ENCODE measurements at places on chromosomes 2 and 18.

DNA sequence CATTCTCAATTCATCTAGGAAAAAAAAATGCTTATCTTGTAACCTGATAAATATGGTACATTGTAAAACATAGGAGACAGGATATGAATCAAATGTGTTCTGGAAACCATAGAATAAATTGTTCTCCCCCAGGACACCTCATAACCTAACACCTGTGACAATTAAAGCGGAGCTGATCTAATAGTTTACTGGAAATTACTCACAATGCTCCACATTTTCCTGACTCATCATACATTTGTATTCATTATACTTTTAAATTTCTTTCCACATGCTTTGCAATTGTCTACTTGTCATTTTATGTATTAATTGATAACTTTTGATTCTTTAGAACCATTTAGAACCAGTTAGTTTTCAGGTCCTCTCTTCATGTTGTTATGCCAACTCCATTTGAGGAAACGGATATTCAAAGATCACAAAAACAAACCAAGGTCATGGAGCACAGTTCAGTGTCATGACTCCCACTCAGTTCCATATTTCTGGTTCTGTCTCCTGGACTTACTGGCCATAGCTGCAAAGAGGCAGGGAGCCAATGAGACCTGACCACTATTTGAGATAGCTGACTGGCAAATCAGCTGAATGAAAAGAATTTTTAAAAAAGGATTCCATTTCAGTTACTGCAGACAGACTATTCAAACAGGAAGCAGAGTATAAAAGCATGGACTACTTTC lies 128.5 kb downstream of the CALCRL start:
- DNase-seq = no peak

DNA sequence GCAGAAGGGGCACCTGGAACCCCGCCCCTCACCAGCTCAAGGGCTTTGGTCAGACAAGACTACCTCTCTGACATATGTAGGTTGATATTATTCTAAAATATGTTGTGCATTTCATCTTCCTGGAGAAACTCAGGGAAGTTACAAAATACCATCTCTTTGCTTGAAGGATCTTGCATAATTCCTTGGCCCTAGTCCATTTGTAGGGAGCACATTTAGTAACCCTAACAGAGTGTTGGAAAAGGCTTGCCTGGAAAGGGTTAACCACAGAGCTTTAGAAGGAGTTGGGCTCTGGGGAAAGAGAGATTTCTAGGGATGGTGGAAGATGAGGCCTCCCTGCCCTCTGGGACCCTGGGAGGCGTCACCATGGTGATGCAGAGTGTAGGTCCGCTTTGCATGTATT lies 143.0 kb upstream of the SLC1A4 start:
- no peak for DNase-seq

- DNase-seq = peak; percentile 23
Observed at GRCh38 chr2:230640540-230641011, 72.1 kb upstream of the CAB39 start.

DNA sequence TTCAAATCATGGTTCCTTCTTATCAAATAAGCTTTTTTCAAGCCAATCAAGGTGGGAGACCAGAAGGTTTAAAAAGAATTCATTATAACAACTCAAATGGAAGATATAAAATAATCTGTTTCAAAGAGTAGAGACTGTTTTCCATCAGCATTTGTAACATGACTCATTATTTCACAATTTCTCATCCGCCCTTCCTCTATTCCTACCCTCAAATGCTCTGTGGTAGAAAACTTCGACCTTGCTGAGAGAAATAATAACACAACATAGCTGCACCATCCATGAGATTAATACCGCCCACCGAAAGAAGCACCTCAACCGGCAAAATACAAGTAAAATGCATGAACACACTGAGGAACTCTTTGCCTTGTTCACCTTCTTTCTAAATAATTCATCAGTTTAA lies 2039.2 kb upstream of the CELF4 start:
- no peak for DNase-seq

- DNase-seq = no peak
Observed at GRCh38 chr18:79197531-79197930, 128.3 kb downstream of the ATP9B start.

GRCh38 chr2:98807221-98807620 lies 76.3 kb upstream of the MGAT4A start:
- DNase-seq = no peak

DNA sequence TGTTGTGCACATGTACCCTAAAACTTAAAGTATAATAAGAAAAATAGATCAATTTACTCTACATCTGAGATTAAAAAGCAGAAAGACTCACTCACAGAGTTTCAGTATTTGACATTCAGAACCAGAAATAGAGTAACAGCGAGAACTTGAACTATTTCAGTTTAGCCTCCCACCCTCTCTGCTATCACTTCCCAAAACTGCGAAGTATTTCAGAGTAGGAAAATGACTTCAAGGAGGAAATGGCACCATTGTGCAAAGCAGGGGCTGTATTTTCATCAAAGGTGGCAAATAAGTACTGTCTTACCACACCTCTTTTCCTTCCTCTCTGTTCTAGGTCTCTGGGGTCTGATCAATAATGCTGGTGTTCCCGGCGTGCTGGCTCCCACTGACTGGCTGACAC lies 13.6 kb downstream of the DHRS9 start:
- no peak for DNase-seq

DNA sequence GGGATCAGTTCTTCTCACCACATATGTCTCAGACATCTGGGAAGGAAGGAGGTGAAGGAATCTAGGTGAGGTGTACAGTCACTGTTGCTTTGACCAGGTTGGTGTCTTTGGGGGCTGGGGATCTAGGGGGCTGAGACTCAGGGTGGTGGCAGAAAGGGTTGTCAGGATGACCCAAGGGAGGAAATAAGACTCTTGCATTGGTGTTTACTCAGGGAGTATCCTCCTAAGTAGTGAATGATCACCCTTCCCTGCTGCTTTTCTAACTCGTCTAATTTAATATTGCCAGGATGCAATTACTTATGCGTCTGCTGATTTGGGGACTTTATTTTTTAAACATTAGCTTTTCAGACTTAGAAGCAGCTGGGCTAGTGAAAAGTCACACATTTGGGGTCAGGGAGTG lies 127.8 kb upstream of the SIX3 start:
- no peak for DNase-seq

DNA sequence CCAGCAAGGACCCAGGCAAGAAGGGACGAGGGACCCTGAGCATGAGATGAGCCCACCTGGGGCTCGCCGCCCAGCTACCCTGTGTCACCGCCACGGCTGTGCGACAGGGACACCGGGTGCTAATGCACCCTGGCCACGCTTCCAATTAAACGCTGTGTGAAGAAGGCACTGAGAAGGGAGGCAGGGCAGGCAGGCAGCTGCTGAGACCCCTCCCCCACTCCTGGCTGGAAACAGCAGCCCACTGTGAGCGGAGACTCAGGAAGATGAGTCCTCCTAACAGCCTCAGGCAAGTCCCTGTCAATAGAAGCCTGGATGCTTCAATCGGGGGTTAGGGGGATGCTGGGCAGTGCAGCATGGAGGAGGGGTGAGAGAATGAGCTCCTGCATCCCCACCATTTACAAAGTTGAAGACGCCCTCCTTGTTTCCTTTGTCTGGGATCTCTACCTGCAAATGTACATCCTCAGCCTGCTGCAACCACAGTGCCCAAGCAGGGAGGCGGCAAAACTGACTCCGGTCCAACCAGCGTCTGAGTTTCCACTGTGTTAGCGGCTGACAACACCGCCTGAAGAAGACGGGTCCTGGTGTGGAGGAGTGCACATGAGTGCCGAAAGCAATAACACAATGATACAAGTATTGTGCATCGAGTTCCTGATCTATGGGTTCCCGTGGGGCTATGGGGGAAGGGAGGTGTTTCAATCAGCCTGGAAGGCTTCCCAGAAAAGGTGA lies 12.8 kb downstream of the TMEM163 start:
- no peak for DNase-seq

- DNase-seq = no peak
Observed at GRCh38 chr2:222809582-222809981, 51.3 kb upstream of the ACSL3 start.

GRCh38 chr2:99666256-99666655 lies 176.4 kb upstream of the REV1 start:
- no peak for DNase-seq

- DNase-seq = no peak
Observed at GRCh38 chr2:97808816-97809215, 95.4 kb downstream of the ZAP70 start.

DNA sequence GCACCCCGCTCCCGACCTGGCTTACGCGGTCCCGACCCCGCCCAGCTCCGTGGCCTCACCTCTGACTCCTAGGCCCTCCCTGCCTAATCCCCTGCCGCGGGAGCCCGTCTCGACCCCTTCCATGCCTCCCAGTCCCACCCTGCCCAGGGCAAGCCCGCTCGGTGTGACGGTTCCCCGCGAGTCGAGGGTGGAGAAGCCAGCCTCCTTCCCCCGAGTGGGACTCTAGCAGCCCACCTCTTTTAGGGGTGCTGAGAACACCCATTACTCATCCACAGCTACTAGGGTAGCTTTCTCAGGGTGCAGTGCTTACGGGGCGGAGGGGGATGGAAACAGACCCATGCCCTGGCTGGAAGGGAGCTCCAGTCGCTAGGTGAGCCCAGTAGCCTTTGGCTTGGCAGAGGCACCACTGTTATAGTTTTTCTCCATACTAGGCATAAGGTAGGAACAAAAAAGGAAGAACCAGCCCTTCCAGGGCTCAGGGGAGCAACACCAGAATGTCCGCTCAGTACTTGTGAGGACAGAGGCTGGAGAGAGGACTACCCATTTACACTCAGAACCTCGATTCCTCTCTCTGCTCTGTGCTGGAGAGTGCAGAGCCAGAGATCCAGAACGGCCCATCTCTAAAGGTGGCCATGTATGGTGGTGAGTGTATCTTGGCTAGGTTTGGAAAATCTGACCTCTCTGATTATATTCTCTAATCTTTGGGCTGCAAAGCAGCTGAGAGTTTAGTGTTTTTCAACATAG lies 606 bp downstream of the AGBL5 start:
- DNase-seq = no peak

GRCh38 chr2:80377071-80377470 lies 72.5 kb upstream of the LRRTM1 start:
- no peak for DNase-seq

- DNase-seq = peak; percentile 37
Observed at GRCh38 chr18:3061581-3062312, 48.8 kb upstream of the LPIN2 start.

GRCh38 chr2:53933329-53933728 lies 37.5 kb downstream of the PSME4 start:
- DNase-seq = no peak

- no peak for DNase-seq
Observed at GRCh38 chr2:239584986-239585385, 184.2 kb upstream of the HDAC4 start.

- DNase-seq = no peak
Observed at GRCh38 chr2:39786761-39787522, 7.9 kb upstream of the THUMPD2 start.

- no peak for DNase-seq
Observed at GRCh38 chr18:58911766-58912165, 47.1 kb downstream of the ZNF532 start.
